ENCODE measurements at places on chromosomes 3 and 15. TPM values are rescaled to one million over a fixed set of nuclear protein-coding genes. Genes with fewer than 3 reads are reported as not detected.

GRCh38 chr3:430186-430585 is 233.6 kb downstream of the CHL1 start:
- no peaks in the 10 kb centered on the region for H3K27me3 ChIP-seq
- no peaks in the 10 kb centered on the region for H3K36me3 ChIP-seq

INTS14 gene
- 46.4 TPM for total RNA-seq

DNA sequence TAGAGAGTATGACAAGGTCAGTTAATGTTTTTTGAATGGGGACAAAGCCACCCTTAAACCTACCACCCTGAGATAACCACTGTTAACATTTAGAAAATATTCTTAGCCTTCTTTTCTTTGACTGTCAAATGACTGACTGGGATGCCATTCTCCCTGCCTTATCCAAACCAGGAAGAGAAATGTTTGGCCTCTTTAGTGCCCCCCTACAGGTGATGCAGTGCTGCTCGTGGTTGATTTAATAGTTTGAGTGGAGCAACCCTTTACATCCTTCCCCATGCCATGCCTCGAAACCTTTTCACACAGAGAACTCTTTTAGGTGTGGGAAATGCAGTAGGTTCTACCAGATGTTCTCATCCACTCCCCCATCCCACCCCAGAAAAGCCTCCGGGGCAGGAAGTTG is 38.7 kb upstream of the UMPS start:
- peaks cover 21% of the 10 kb centered on the region for H3K27me3 ChIP-seq

HEMK1 gene
- 66.0 TPM for total RNA-seq

FBXL22 gene
- 0.80 TPM for total RNA-seq
